ENCODE measurements at places on chromosomes 5 and 9. TPM values are rescaled to one million over a fixed set of nuclear protein-coding genes. Genes with fewer than 3 reads are reported as not detected.

Gene CREBRF
- total RNA-seq, result 34.7 TPM

Gene PLEKHG4B
- total RNA-seq, result 9.1 TPM

Gene JMY
- 46.0 TPM for total RNA-seq

Gene PDZD2
- total RNA-seq, result 47.3 TPM

Gene RALGPS1
- 173 TPM for total RNA-seq

Gene GRIN1
- 63.5 TPM for total RNA-seq

Gene SLC46A2
- not detected for total RNA-seq

Gene NEUROG1
- total RNA-seq, result 1.6 TPM

Gene NDFIP1
- 230 TPM for total RNA-seq

Gene SLC6A7
- 1.9 TPM for total RNA-seq

Gene ZMAT2
- total RNA-seq, result 41.9 TPM

Gene FBN2
- 8.8 TPM for total RNA-seq

Gene MSX2
- not detected for total RNA-seq

Gene ZNF883
- total RNA-seq, result 75.4 TPM

Gene ACSL6
- total RNA-seq, result 69.5 TPM

Gene FRMPD1
- 1.3 TPM for total RNA-seq

Gene EIF4E1B
- 0.31 TPM for total RNA-seq

Gene FCN2
- not detected for total RNA-seq

Gene HEMGN
- 0.94 TPM for total RNA-seq

Gene RGMB
- total RNA-seq, result 73.2 TPM

Gene N4BP3
- 9.7 TPM for total RNA-seq

Gene THBS4
- 3.4 TPM for total RNA-seq

Gene ACTL7A
- not detected for total RNA-seq

Gene PCDHGA6
- total RNA-seq, result 29.1 TPM

Gene MCTP1
- total RNA-seq, result 112 TPM

Gene SMIM32
- total RNA-seq, result 0.63 TPM

All from parietal lobe (tissue), 2 donors.